SK-N-SH treated with all-trans-retinoic acid at 6 μM for 48 hours (cell line): ENCODE measurements at places on chromosomes 5 and 9.

- no peak for ATAC-seq
Observed at GRCh38 chr5:109784687-109785086, 95.0 kb downstream of the MAN2A1 start.

DNA sequence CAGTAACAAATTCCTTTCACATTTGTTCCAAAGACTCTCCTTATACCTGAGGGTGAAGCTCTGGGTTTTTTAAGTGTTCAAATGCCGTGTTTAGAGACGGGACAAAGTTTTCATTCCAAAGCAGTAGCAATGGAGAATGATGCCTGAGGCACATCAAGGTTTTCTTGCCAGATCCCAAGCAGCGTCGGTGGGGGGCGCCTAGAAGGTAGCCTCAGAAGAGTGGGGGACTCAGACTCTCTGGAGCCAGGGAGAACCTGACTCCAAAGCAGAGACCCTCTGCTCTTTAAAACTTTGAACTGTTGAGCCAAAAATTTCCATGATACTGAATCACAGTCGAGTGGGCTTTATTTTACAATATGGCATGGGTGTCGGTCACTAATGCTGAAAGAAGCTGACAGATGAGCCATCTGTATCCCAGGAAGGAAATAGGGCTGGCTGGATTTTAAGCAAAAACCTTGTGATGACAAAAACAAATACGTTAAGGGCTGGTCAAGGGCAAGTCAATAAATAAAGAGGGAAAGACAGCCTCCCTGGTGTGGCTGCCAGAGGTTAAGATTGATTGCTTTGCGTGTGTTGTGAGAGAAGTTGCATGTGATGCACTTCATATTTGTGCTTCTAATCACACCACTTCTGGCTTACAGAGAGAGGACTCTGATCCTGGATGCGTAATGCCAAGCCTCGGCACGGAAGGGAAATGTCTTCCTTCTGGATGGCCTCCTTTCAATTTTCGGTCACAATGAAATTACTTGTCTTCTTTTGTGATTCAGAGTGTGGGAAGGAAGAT lies 161.1 kb upstream of the EFNA5 start:
- no peak for ATAC-seq

GRCh38 chr5:139678751-139679750 lies 30.9 kb downstream of the CXXC5 start:
- ATAC-seq, result peak; percentile 40

DNA sequence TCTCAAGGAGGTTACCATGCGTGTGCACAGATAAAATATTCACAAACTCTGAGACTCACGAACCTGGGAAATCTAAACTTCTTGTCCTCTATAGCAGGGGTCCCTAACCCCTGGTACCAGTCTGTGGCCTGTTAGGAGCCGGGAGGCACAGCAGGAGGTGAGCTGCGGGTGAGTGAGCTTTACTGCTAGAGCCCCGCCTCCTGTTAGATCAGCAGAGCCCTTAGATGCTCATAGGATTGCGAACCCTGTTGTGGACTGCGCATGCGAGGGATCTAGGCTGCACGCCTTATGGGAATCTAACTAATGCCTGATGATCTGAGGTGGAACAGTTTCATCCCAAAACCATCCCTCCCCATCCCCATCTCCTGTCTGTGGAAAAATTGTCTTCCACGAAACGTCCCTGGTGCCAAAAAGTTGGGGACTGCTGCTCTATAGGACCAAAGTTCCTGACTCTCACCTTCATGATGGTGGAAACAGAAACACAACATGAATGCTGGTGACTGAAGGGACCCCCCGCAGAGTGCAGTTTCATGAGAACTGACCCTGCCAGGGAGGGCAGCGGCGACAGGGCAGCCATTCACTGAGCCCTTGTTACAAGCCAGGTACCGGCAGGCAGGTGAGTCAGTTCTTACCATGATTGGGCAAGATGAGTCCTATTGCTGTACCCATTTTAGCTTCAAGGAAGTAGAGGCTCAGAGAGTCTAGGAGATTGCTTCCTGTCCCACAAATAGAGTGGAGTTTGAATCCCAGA lies 181.9 kb downstream of the RGS3 start:
- ATAC-seq, result no peak

- peak; percentile 49; the same call in 2 of the 3 replicates for ATAC-seq
Observed at GRCh38 chr5:52657247-52657645, 130.5 kb upstream of the ITGA1 start.

DNA sequence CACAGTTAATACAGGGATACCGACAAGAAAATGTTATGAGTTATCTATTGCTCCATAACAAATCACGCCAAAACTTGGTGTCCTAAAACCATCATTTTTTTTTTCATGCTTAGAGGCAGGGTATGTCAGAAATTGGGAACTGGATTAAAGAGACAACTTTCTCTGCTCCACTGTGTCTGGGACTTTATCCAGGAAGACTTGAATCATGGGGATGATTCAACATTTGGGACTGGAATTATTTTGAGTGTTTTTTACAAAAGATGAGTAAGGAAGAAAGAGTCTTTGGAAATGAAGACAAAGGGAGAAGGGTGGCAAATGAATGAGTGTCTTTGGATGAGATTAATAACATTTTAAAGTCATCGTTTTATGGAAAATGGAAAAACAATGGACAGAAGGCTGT lies 1883.7 kb upstream of the C9orf72 start:
- ATAC-seq, result peak; percentile 61

- peak; percentile 4; the same call in 2 of the 3 replicates for ATAC-seq
Observed at GRCh38 chr5:100901821-100902341, 1.2 kb downstream of the ST8SIA4 start.

DNA sequence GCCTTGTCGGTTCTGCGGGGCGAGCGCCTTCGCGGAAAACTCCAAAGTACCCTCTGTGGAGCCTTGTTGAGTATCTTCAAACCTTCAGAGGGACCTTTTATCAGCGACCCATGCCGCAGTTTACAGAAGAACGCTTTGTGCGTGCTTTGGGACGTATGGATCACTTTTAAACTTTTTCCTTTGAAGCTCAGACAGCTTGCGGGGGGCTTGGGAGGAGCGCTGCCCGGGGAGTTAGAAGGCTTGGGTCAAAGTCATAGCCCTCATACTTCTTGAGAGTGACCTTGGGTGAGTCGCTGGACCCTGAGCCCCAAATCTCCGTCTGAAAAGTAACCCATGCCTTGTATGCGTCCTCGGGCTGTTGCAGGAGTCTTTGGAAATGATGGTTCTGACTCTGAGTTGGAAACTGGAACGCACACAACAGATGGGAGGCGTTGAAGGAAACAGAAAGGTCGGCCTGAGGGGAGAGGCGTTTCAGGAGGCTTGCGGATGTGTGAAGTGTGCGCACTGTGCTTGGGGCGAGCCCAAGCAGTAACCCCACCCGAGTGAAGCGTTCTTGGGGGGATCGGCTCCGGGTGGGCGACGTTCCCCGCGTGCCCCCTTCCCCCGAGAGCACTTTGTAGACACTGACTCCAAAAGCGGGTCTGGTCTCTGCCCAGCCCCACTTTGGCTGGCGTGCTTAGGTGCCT lies 661 bp upstream of the SLC25A51 start:
- no peak; the same call in 2 of the 3 replicates for ATAC-seq

DNA sequence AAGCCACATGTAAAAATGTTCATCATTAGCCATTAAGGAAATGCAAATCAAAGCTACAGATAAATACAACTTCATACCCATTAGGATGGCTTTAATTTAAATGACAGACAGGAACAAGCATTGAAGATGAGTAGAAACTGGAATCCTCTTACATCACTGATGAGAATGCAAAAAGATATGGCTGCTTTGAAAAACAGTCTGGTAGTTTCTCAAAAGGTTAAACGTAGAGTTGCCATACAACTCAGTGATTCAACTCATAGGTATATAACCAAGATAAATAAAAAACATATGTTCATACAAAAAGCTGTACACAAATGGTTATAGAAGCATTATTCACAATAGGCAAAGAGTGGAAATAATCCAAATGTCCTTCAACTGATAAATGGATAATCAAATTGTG lies 228.8 kb upstream of the ZNF462 start:
- ATAC-seq, result peak; percentile 59

GRCh38 chr9:18989865-18990264 lies 43.1 kb downstream of the SAXO1 start:
- ATAC-seq, result no peak

DNA sequence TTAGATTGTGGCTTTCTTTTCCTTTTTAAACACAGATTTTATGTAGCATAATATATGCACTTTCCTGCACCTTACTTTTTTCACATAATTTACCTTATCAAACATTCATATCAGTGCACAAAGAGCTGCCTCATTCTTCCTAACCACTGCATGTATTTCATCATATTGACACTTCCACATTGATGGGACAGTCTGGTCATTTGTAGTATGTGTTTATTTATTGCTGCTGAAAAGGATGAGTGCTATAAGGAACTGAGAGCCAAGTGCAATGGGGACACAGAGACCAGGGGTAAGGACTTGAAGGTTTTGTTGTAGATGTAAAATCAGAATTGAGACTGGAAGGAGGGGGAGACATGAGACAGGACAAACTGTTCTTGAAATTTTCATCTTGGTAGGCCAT lies 193.8 kb downstream of the SMARCA2 start:
- no peak for ATAC-seq

DNA sequence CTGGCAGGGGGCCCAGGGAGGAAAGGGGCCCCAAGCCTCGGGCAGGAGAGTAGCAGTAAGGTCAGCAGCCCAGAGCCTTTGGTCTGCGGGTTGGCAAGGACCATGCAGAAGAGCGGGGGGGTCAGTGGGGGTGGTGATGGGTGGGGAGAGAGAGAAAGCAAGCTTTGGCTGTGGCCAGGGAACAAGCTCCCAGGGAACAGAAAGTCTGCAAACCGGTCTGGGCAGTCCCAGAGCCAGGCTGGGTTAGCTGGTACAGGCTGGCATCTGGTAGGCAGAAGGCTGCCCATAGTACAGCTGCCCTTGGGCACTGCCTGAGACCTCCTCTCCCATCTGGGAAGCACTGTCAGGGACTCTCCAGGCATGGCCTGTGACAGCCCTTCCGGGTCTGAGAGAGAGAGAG lies 10.5 kb upstream of the EPB41L4B start:
- peak; percentile 64; the same call in 1 of the 3 replicates for ATAC-seq

DNA sequence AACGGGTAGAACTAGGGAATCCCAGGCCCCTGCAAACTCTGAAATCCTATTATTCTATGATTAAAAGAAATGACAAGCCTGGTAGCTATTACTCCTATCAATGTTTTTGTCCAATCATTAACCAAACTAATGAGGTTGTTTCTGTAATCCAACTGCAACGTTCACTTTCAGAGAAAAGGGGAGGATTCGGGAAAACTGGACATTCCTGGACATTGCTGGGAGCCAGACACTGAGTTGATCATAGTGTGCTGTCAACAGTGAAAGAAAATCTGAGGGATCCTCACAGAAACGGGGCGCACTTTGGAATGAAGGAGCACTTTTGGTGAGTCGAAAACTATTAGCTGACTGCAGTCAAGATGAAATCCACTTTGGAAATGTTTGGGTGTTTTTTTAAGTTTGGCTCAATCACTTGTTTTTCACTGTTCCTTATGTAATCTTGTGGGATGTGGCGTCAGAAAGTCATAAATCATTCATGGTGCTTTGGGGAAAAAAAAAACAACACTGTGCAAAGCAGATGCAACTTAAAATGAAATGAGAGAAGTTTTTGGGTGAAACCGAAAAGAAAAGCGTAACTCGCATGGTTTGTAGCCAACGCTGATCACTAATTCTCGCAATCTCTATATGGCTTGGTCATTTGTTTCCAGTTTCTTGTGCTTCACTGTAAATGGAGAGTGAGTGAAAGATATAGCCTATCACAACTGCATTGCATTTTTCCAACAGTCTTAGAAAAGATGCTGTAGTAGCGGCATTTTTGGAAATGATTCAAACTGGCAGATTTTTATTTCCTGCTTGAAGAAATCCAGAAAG lies 51.2 kb upstream of the ADRA1B start:
- peak; percentile 53 for ATAC-seq

DNA sequence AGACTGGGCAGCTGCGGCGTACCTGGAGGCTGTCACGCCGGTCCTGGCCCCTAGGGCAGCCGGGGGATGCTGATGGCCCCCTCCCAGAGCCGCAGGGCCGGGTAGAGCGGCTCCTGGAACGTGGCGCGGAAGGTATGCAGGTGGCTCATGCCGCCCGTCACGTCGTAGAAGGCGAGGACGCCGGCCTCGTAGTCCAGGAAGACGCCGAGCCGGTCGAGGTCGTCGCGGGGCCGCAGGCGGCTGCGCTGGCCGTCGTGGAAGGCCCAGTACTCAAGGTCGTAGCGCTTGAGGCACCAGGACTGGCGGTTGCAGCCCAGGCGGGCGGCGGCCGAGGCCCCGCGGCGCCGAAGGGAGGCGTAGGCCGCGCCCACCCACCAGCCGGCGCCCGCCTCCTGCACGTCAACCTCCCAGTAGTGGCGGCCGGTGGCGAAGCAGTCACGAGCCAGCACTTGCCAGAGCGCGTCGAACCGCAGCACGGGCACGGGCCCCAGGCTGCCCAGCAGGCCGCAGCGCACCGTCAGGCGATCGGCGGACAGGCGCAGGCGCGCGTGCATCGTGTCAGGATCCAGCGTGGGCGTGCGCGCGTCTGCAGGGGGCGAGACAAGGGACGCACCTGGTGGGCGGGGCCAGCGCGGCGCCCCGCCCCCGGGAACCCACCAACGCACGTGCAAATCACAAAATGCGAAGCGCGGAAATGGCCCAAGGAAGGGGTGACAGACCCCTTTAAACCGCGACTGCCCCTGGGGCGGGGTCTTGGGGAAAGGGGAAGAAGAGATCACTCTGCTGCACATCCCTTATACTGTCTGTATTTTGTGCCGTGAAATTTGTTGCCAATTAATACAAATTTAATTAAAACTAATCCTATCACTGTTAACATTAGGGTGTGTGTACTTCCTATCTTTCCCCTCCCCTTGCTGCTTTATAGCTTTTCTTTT lies 31.2 kb downstream of the NANS start:
- ATAC-seq, result no peak

DNA sequence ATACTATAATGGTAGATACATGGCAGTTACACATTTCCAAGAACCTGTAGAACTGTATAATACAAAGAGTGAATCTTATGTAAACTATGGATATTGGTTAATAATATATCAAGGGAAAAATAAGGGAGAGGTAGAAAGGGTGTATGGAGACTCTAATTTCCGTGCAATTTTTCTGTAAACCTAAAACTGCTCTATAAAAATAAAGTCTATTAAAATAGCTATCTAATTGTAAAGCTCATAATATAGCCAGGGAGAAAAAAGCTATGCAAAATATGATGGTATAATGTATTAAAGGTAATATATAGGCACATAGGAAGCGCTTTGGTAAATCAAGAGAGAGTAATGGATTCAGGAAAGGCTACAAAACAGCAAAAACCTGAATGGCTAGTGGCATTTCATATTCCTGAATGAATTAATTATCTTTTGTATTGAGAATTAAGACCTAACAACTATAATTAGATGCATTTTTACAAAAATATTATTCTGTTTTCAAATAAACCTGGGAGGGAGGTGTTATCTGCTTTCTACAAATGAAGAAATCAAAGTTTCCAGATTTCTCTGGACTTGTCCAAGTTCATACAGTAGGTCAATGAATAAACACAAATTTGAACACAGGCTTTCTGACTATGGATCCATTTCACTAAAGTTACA lies 22.8 kb downstream of the ANXA1 start:
- peak; percentile 8; the same call in 1 of the 3 replicates for ATAC-seq
